Type B pancreatic cell (in vitro differentiated cells): ENCODE measurements at places on chromosomes 13 and 19.

DNA sequence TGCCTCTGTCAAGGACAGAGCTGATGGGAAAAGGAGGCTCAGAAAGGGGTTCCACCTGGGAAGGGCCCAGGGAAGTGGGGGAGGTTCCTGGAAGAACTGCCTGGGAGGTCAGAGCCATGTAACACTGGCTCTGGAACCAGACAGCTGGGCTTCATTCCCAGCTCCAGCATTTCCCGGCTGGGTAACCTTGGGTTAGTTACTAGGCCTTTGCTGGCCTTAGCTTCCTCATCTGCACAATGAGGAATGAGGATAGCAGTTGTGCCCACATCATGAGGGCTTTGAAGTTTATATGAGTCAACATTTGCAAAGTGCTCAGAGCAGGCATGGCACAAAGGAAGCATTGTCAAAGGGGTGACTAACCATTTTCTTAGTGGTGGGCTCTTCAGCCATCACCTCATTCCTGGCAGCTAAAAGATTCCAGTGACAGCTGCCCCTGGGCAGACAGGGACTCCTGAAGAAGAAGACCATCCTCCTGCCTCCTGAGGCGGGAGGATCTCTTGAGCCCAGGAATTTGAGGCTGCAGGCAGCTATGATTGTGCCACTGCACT is 1.7 kb upstream of the DNAJB1 start:
- no peak for DNase-seq

GRCh38 chr19:55387736-55388497 is 2.2 kb downstream of the RPL28 start:
- no peak for DNase-seq

DNA sequence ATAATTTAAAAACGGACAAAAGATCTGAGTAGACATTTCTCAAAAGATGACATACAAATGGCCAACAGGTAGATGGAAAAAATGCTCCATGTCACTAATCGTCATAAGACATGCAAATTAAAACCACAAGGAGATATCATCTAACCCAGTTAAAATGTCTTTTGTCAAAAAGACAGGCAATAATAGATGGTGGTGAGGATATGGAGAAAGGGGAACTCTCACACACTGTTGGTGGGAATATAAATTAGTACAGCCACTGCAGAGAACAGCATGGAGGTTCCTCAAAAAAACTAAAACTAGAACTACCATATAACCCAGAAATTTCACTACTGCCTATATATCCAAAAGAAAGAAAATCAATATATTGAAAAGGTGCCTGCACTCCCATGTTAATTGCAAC is 37.9 kb downstream of the OR10H4 start:
- no peak for DNase-seq

DNA sequence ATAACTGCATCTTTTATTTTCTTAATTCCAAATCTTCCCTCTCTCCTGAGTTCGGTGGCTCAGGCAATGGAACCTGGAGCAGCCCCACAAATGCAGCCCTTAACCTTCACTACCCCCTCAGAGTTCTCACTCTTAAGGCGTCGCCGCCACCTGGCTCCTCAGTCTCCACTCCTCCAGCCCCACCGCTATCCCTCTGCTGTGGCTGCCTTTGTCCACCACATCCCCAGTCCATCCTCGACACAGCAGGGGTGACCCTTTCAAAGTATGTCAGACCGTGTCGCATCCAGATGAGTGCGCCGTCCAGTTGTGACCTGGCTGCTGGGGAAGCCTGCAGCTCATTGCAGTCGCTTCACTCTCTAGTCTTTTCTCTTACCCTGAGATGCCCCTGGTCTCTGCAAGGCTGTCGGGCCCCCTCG is 1.0 kb downstream of the SPPL2B start:
- DNase-seq: no peak

GRCh38 chr13:26590951-26591350 is 33.5 kb downstream of the WASF3 start:
- DNase-seq: no peak

GRCh38 chr13:79307866-79308298 is 98.2 kb downstream of the RBM26 start:
- DNase-seq: no peak

DNA sequence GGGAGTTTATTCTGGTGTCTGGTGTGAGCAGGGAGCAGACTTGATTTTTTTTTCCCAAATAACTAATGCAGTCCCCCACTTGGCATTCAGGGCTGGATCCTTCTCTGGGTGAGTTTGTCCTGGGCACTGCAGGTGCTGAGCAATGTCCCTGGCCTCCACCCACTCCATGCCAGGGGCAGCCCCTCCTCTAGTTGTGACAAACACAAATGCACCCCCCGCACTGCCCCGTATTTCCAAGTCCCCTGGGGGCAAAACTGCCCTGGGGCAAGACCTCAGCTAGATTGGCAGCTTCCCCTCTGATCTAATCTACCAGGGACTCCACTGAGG is 6.4 kb downstream of the MOB3A start:
- DNase-seq: no peak

DNA sequence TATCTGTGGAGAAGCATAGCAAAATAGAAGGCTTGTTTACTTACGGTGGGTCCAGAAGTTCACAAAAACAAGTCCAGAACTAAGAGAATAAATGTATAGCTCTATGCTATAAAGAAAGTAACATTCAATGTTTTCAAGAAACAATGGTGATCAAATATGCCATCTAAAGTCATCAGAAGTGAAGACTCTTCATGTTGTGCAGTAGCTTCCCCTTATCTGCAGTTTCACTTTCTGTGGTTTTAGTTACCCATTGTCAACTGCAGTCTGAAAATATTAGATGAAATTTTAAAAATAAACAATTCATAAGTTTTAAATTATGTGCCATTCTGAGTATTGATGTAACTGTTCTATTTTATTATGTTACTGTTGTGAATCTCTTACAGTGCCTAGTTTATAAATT is 72.5 kb downstream of the EDNRB start:
- DNase-seq: no peak

DNA sequence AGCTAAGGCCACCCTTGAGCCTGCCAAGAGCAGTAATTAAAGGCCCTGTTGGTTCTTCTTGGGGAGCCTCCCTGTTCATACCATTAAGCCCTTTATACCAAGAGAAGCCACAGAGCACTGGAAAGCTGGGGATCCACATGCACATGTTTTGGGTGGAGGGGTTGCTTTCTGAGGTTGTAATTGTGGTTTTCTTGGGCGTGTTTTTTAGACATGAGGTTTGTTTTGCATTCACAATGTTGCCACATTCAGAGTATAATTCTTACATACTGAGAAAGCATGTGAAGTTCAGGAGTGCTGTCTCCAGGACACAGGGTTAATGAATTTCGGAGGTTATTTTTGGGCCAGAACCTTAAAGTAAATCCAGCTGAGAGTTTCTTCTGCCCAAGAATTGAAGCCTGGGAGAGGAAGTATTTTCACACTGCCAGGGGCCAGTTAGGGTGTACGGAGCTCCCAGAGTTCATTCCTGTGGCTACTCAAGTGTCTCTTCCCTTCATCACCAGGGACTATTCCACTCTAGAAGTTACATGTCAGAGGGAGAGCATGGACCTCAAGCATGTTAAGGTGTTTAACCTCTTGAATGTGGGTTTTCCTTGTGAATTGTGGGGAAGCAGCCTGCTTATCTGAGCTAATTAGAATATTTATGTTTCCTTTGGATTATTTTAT is 37.0 kb downstream of the ZNF136 start:
- no peak for DNase-seq

DNA sequence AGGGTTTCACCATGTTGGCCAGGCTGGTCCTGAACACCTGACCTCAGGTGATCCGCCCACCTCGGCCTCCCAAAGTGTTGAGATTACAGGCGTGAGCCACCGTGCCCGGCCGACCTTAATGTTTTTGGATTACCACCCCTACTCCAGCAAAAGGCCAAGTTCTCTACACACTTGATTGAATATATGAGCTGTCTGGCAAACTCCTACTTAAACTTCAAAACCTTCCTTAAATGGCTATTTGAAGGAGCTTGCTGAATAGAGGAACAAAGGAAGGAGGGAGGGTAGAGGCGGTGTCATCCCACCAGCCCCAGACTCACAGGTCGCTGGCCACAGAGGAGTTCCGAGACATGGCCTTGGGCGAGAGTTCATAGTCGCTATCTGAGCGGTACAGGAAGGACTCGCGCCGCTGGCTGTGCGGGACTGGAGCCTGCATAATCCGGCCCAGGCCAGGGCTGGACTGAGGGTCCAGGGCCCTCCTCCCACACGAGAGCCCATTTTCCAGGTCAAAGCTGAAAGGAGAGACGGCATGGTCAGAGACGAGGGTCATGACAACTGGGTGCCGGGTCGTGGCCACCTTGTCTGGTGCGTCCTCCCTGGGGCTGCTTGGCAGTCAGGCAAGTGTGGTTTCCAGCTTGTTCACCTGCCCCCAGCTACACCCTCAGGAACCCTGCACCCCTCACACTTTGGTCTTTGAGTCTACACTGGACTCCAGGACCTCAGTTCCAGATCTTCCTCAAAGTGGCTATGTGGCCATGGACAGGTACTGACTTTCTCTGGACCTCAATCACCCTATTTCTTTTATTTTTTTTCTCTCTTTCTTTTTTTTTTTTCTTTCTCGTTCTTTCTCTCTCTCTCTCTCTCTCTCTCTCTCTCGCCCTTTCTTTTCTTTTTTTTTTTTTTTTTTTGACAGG is 4.2 kb downstream of the PDE4C start:
- DNase-seq: no peak

GRCh38 chr13:75330770-75331169 is 151.2 kb downstream of the TBC1D4 start:
- DNase-seq: no peak

DNA sequence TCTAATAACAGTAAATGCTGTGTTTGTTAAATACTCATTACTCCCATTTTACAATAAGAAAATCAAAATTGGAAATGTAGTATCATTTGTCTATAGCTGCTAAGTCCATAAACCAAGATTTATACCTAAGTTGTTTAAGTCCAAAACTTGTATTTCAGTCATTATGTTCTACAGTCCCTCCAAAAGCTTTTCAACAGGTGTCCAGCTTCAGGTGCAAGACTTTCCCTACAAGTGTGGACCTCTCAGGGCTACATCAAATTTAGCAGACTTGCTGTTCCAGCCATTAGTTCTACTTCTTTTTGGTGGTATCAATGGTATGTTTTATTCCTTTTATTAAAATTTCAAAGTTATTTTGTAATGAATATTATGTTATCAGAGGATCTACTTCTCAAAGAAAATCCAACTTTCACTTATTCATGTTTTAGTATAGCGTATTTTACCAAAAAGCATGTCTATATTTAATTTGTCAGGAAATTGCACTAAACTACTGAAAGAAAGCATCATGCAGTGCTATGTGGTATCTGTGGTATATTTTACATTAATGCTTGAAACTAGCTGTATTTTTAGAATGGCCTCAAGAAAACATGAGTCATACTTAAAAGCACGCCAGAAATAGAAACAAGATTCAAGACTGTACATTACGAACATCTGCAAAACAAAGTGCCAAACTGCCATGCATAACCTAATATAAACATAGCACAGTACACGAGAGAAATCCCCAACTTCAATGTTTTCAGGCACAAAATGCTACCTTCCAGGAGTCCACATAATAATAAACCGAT is 44.5 kb downstream of the VWA8 start:
- no peak for DNase-seq

GRCh38 chr19:56136362-56136761 is 4.7 kb upstream of the ZNF444 start:
- DNase-seq: no peak

DNA sequence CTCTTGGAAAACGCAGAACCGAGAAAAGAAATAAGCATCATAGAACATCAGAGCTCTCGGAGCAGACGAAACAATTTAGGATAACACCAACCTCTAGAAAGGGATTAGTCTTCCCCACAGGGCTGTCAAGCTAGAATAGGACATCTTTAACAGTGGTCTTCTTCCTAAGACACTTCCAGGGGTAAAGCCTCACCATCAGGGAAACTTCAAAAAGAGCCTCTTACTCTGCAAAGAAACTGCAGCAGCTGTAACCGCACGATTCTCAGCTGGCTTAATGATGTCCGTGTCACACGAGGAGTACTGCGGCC is 642 bp downstream of the ZNF571 start:
- DNase-seq: no peak

GRCh38 chr19:5070930-5071329 is 102.0 kb downstream of the KDM4B start:
- no peak for DNase-seq

DNA sequence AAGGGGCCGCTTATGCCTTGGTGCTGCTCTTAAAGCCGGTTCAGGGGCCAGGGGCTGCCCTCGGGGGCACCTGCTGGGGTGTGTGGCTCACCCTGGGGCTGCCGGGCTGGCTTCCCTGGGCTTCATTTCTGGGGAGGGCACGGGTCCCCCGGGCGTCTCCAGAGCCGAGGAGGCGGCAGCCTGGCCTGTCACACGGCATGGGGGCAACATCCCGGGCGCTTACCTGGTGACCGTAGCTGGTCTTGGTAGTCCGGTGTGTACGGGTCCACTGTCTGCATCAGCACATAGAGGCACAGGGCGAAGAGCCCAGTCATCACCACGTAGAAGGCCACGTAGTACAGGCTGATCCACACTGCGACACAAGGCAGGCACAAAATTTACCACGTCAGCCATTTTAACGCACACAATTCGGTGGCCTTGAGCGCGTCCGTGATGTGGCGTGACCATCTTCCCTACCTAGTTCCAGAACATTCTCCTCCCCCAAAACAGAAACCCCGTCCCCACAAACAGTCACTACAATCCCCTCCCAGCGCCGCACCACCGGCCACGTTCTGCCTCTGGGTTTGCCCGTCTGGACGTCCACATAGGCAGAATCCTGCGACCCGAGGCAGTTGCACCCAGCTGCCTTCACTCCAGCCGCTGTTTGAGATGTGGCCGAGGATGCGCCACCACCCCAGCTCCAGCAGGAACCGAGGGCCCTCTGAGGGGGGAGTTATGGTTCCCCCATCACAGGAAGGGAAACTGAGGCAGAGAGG is 3.2 kb downstream of the ATP4B start:
- DNase-seq: peak; percentile 60

GRCh38 chr19:18571564-18572344 is at the start of gene UBA52:
TSS of gene UBA52 (plus strand) at chr19:18571857. CDS start at chr19:18573301, 1,444 bp downstream.
- peak; percentile 99 for DNase-seq

DNA sequence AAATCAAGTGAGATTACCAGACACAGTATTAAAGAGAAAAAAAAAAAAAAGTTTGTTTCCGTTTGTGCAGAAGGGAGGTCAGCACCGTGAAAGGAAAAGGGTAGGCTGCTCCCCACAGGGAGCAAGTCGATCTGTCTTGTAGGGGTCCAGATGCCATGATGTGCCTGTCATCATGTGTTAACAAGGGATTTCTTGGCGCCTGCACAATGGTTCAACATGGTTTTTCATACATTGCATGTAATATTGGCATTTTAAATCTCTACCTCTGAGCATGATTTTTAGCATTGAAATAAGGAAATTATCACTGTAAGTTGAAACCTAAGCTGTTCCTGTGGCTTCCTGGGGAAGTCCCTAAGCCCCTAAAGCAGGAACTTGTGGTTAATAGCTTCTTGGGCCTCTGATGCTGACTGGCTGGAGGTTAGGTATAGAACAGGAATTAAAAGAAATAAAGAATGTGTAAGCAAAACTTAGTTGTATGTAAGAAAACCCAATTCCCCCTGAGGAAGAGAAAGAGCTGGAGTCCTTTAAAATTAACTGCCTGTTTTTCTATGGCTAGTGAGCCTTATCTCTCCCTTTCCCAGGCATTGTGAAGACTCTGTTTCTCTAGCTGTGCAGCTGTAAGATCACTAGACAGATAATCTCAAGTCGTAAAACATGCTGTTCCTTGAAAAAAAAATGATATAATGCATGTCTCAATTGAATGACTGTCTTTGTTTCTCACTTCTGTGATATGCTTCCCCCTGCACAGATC is 7.4 kb upstream of the FCGBP start:
- no peak for DNase-seq

- DNase-seq: no peak
These were observed 19.2 kb upstream of the TOMM40 start for GRCh38 chr19:44871809-44872208.
